CD14-positive monocyte (primary cell): ENCODE measurements at places on chromosomes 11 and 22. TPM values are rescaled to one million over a fixed set of nuclear protein-coding genes. Genes with fewer than 3 reads are reported as not detected.

OR8D1 gene
- not detected in 2 replicates for polyA plus RNA-seq

MUC5B gene
- polyA plus RNA-seq = not detected in 2 replicates

HNRNPUL2 gene
- polyA plus RNA-seq = 8.9 and 13.8 TPM in 2 replicates

KCNQ1 gene
- polyA plus RNA-seq = 31.8 and 54.0 TPM in 2 replicates

CDC42EP2 gene
- polyA plus RNA-seq = 10.1 TPM

NXPE2 gene
- not detected for polyA plus RNA-seq
